ENCODE measurements at places on chromosomes 5 and 9.
A peak's percentile ranks its signal among the peaks of the same experiment; 100 is the strongest.

DNA sequence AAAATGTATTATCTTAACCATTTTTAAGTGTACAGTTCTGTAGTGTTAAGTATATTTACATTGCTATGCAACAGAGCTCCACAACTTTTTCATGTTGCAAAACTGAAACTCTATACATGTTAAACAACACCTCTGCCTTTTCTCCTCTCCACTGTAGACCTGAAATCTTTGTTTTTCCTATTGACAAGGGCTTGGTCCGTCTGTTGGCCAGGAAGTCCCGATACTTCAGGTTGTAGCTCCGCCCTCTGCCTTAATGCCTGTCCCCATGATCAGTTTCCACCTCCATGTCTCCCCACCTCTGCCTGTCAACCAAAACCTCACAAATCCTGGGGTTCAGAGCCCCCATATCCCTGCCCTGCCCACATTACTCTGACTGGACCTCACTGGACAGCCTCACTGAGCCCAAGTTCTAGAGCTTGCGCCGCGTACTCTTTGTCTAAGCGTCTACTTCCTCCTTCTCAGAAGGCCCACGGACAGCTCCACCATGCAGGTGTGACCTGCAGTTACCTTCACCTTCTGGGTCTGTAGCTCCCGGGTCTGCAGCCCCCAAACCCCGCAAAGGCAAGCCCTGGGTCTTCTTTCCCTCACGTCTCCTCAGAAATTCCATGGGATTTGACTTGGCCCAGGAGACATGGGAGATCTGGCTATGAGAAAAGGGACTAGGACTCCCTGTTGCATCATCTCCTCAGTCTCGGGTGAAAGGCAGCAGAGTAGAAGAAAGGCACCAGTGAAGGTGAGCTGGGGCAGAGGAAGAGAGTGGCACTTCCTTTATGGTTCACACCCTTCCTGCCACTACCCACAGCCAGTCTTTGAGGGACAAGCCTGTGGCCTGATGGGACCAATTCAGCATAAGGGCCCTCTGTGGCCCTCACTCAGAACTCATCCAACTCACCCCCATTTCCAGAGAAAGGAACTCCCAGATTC is 8.0 kb downstream of the GLIPR2 start:
- DNase-seq, result no peak

- no peak for DNase-seq
Measured at GRCh38 chr5:155983954-155984353, 343.0 kb upstream of the SGCD start.

GRCh38 chr5:74161170-74161569 is 479.4 kb downstream of the ENC1 start:
- DNase-seq, result no peak

- peak; percentile 36 for DNase-seq
Measured at GRCh38 chr9:127451858-127452656, 747 bp downstream of the LRSAM1 start.

DNA sequence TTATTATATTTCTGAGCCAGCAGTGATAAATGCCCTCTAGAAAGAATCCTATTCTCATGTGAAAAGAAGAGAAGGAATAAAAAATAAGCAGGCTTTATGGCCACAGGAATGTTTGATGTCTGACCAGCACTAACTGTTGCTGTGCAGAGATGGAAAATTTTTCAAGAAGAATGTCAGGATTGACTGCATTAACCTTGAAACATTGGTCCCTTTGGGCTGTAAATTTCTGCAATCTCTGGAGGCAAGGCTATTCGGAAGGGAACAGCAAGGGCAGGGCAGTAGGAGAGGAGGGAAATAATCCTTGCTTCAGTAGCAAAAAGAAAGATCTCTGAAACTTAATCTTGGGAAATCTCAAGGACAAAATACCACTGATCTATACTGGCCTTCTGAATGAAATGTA is 415.2 kb downstream of the DNAH5 start:
- DNase-seq, result no peak

DNA sequence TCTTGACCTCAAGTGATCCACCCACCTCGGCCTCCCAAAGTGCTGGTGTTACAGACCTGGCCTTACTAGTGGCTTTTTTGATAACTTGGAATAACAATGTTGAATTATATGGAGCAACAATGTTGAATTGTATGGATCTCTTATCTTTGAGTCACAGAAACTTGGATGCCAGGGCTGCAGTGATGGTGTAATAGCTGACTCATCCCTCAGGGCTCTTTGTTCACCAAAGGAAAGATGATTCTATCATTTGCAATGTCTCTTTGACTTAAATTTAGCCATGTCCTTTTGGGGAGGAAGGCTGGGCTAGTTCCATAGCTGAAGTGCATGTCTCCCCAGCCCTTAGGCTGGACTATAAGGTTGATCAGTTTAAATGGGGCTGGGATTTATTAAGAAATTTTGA is 172.3 kb downstream of the PDZD2 start:
- no peak for DNase-seq

DNA sequence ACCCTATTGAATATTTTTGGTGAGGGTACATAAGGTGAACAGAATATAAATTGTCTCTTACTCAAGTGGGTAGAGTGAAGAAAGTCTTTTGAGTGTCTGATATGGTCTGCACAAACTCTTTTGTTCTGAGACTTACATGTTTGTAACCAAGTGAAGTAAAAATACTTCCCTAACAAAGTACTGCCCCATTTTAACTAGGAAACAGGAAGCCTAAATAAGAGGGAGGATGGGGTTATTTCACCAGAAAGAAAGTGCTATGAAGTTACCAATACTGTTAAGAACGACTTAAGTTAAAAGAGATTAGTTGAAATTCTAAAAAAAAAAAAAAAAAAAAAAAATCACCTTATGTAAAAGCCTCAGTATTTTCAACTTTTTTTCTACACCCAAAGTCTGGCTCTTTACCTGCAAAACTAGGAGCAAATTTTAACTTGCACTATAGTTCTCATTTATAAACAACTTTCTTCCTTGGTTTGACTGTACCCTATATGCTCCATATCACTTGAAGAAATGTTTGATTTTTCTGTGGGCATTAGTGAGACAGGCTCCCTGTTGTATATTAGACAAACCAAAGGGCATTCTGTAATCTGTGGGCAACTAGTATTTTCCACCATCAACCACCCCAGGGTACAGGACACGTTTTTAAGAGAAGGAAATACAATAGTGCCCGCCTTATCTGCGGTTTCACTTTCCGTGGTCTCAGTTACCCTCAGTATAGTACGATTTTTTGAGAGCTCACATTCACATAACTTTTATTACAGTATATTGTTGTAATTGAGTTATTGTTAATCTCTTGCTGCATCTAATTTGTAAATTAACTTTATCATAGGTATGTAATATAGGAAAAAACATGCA is 127.7 kb downstream of the NR3C1 start:
- DNase-seq, result no peak

- no peak for DNase-seq
Measured at GRCh38 chr5:131389096-131389868, 125.4 kb downstream of the CDC42SE2 start.

DNA sequence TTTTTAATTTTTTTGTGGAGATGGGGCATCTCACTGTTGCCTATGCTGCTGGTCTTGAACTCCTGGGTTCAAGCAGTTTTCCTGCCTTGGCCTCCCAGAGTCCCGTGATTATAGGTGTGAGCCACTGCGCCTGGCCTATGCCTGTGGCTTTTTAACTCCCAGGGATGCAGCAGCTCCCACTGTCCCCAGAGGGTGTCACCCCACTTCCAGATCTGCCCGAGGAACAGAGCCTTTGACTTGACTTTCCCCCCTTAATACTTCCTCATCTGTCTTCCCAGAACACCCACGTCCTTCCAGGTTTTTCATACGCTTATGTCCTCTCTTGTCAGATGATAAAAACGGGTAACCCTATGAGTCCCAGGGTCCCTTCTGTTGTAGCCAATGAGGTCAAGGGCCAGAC is 7.6 kb upstream of the PRRC2B start:
- no peak for DNase-seq

DNA sequence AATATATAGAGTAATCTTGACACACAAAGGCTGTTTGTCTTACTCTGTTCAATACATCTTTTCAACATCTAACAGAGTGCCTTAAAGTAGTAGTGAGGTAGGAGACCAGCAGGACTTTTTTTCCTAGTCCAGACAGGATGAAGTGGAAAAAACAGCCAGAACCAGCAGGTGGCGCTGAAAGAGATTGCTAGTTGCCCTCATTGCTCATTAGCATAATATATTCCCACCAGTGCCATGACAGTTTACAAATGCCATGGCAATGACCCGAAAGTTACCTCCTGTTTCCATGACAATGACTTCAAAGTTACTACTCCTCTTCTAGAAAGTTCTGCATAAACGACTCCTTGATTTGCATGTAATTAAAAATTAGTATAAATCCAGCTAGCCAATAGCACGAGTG is 387.4 kb downstream of the ACTL7B start:
- DNase-seq, result no peak

GRCh38 chr5:80215523-80215922 is 40.3 kb downstream of the SERINC5 start:
- no peak for DNase-seq

DNA sequence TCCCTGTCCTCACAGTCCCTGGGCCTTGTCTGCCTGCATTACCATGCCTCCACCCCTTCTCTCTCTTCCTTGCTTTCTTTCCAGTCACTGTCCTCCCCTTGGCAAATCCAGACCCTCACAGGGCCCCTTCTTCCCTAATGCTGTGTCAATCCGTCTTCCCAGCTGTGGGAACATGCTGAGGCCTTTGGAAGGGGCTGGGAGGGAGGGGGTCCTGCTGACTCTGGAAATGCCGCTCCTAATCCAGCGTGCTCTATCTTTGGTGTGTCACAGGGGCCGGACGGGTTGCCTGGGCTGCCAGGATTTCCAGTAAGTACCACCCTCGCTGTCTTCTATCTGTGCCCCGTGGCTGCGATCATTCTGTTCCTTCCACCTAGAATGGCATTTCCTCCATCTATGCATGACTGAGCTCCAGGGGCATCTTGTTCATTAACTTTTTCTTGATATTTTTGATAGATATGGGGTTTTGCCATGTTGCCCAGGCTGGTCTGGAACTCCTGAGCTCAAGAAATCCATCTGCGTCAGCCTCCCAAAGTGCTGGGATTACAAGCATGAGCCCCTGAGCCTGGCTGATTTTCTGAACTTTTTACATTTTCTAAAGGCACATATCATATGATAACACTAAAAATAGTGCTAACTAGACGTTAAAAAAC is 64.5 kb upstream of the TGFBR1 start:
- DNase-seq, result no peak

GRCh38 chr5:135163964-135164363 is 129.9 kb upstream of the PITX1 start:
- DNase-seq, result no peak

DNA sequence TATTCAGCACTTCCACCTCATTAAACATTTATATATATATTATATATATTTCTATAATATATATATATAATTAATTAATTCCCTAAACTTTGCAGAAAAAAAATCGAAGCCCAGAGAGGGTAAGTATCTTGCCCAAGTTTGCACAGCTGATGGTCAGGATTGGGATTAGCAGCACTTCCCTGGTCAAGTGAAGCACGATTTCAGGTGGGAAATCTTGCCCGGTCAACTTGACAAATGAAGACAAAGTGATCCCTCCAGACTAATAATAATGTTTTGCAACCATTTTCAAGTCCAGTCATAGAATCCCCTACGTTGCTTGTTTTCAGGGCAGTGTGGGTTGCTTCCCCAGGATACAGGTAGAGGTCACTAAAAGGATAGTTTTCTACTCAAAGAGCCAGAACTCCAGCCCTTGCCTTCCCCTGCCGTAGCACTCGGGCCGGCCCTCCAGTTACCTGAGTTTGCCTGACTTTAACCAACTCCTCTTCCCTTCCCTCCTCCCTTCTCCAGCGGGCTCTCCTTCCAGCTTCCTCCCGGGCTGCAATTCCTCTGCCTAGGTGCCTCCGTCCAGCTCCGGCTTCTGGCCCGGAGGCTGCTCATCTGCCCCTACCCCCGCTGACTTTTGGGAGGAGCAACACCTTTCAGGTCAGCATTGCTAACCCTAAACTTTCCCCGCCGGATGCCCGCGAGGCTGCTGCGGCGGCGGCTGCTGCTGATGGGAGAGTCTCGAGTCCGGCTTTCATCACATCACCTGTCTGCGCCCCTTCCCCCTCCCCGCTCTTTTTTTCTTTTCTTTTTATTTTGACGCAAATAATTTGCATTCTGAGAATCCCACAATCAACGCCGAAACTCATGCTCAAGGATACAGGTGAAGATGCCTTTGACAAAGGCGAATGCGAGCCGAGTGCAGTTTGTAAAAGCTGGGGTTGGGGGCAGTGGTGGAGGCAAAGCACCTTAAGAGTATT is 930 bp downstream of the PRLR start:
- DNase-seq, result no peak

DNA sequence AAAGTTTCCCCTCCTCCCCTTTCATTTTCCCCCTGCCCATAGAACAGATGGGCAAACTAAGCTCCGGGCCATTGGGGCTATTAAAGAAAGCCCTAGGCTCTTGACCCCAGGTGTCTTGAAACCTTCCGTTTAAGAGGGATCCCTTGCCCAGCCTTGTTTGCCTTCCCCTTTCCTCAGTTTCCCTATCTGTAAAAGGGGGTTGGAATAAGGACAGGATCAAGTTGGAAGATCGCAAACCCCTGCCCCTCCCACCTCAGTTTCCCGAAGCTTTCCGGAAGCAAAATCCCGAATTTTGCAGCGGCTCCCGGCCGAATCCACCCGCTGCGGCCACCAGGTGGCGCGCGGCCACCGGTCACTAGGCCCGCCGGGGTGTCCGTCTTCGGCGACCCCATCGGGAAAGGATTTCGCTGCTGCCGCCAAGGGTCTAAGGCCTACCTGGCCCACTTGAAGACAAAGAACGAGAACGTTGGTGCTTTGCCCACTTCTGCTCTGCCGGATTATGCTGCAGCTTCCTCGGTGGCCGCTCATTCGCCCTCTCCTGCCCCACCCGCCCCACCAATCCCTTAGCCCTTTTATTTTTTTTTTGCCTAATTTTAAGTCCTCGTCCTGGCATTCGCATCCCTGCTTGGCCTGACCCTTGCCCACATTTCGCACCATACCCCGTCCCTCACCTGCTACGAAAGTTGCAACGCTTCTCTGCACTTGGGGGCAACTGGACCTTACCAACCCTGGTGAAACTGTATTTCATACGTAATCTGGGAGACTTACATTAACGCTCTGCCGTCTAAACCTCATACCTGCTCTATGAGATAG is 962 bp upstream of the NR6A1 start:
- DNase-seq, result peak; percentile 58

DNA sequence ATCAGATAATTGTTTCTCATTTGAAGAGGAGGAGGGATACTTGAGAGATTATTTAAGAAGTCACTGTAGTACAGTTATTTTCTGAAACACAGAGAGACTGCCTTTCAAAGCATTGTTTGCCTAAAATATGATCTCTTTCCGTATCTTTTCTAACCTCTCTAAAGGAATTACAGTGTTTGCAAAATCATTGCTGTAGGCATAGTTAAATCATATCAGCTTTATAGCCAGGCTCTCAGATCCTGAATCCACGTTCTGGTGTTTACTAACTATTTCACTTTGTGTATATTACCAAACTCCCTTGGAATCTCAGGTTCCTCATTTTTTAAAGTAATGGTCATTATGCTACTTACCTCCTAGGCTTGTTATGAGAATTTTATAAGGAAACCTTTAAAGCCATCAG is 1151.6 kb upstream of the CDH9 start:
- no peak for DNase-seq

DNA sequence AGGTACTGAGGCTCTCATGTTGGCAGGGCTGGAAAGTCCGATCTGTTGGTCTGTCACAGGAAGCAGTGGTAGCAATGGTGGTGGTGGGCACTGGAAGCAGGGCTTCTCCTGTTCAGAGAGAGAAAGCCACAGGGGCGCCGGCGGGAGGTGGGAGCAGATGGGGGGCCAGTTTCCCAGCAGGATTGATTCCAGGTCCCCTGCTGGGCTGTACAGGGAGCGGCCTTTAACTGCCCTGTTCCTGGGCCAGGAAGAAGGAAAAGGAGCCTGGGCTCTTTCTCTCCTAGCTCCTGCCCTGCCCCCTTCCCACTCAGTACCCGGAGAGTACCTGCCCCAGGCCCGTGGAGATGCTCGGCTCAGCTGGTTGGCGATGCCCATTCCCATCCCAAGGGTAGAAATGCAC is 2.6 kb upstream of the DAB2IP start:
- no peak for DNase-seq
